ENCODE measurements at places on chromosomes 6 and 20.

DNA sequence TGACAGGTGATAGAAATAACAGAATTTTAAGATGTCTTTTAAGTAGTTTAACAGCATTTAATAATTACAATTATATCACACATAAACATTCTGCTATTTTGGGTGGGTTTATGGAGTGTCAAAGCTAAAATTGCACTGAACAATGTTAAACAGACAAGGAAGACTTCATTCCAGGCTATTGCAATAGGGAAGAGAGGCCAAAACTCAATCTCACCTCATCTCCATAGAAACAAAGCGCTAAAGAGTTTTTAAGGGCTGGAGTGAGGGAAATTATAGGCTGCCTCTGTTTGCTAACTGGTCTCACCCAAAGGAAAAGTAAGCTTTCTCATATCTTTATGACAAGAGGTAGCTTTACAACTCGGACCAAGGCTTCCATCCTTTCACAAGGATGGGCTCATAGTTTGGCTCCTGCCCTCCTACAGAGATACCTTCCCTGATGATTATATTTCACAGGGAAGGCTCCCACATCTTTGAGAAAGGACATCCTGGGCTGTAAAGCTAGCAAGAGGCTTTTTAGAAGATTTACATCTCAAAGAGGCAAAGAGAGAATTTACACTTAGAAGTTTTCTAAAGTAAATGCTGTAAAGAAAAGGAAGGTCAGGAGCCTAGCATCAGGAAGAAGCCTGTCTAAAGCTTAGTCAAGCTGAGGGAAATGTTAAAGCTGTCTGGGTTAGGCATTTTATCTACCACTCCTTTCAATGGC, 350.2 kb upstream of the IMPG1 start:
- no peak for DNase-seq

DNA sequence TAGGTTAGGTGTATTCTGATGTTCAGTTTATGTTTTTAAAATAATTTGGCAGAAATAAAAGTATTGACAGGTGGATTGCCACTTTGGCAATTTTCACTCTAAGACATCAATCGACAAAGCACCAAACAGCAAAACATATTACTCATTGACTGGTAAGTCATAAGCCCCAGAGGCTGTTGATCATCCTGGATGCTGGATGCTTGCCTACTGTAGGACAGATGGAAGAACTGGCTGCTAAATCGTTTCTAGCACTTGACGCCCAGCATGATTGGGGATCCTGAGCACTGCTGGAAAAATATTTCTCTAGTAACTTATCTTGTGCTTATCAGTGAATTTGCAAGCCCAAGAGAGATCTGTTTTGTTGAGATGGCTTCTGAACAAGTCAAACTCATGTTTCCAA, 1001.9 kb upstream of the FLRT3 start:
- DNase-seq = no peak

DNA sequence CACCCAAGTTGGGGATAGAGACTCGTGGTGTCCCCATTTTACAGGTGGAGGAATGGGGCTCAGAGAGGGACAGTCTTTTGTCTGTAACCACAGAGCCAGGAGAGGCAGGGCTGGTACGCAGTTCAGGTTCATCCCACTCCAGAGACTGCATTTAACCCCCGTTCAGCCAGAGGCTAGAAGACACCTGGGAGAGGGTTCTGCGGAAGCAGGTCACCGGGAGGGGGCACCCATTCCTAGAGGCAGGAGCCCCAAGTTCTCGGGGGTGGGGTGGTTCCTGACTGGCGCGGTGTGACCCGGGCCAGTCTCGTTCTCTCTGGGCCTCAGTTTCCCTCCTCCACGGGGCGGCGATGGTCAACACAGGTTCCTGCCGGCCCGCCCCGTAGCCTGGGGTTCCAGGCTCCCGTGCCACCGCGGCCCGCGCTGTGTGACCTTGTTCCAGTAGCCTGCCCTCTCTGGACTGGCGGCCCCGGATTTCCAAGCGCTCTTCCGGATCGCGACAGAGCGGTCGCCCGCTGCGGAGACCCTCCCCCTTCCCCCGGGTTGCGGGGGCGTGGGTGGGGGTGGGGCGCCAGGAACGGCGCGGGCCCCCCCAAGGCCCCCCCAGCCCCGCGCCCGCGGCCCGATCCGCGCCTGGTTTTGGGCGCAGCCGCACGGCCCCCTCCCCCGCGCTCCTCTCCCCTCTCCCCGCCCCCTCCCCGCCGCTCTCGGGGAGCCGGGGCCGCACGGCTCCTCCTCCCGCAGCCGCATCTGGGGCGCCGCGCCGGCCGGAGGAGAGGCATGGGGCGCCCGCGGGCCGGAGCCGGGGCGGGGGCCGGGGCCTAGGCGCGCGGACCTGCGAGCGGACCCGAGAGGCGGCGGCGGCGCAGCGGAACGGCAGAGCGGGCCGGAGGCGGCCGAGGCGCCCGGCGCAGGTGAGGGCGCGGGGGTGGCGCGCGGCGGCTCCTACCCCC, at the start of gene DLGAP4:
Gene DLGAP4 (plus strand): TSS at position 738 of the 950 bp plus-strand sequence. CDS start 125,379 bp downstream, outside the sequence.
- no peak for DNase-seq

GRCh38 chr6:137241481-137242038, 22.4 kb upstream of the IFNGR1 start:
- no peak for DNase-seq

- no peak for DNase-seq
These were observed 436.0 kb downstream of the PLCB1 start for GRCh38 chr20:8568075-8568474.

DNA sequence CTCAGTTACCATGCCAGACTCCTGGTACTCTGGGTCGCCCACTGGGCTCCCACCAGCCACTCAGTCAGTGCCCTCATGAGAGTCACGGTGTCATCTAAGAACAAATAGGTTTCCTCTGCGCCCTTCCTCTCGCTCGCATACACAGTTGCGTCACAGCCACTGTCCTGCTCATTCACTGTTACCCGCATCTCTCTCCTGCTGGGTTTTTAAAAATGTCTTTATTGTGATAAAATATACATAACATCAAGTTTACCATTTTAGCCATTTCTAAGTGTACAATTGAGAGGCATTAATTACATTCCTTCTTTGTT, 4.0 kb downstream of the TEAD3 start:
- DNase-seq = no peak

GRCh38 chr6:17831135-17831534, 124.4 kb upstream of the NUP153 start:
- no peak for DNase-seq

GRCh38 chr20:63261060-63261794, 7.0 kb upstream of the NKAIN4 start:
- no peak for DNase-seq

GRCh38 chr20:57008217-57008616, 258.2 kb downstream of the BMP7 start:
- no peak for DNase-seq

DNA sequence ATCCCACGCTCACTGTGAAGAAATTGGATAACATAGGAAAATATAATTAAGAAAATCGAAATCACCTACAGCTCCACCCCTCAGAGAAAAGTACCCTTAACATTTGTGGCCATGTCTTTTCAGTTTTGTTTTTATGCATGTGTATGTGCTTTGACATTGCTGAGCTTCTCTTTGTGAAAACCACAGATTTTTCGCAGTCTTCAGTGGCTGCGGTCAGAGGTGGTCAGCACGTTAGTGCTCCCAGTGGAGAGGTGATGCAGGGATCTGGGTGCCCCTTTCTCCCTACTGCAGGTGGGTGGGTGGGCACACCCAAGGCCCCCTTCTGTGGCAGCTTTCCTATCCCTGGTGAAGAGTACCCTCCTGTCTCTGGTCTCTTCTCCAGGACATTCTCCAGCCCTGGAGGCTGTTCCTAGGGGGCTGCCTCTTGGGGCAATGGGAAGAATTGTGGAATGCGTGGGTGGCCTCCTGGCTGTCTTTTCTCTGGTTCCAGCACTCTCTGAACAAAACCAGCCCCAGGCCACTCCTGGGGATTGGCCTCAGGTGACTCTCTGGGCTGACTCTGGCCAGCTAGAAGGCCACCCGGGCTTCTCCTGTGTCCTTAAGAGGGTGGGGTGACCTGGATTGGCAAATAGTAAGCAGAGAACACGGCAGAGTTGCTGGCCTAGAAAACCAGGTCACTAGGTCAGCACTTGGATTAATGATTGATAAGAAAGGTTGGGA, 49.8 kb upstream of the FANCE start:
- peak; percentile 51 for DNase-seq

DNA sequence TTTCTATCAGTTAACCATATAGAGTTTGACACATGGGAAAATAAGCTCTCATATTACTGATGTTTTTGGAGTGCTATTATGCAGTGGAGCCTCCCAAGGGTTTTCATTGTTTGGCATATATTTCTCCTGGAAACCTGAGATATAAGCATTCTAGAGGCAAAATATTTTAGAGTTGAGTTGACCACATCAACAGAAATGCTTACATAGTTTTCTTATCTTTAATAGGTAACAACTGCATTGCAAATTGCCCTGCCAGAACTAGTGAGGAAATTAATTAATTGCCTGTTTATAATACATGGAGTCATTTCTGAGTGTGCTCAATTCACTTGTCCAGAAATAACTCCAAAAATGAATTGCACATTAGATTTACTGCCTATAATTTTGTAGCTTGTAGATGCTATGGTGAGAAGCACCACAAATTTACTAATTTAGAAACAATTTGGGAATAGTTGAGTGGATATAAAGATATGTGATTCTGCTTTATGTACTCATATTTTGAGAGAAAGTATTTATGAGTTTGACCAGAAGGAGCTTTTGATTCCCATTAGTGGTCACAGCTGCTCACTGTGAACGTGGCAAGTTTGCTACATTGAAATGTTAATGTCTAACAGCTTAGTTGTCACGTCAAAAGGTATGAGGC, 288.7 kb downstream of the CD109 start:
- DNase-seq = no peak

- DNase-seq = no peak
These were observed 25.9 kb downstream of the GLP1R start for GRCh38 chr6:39074486-39074885.

DNA sequence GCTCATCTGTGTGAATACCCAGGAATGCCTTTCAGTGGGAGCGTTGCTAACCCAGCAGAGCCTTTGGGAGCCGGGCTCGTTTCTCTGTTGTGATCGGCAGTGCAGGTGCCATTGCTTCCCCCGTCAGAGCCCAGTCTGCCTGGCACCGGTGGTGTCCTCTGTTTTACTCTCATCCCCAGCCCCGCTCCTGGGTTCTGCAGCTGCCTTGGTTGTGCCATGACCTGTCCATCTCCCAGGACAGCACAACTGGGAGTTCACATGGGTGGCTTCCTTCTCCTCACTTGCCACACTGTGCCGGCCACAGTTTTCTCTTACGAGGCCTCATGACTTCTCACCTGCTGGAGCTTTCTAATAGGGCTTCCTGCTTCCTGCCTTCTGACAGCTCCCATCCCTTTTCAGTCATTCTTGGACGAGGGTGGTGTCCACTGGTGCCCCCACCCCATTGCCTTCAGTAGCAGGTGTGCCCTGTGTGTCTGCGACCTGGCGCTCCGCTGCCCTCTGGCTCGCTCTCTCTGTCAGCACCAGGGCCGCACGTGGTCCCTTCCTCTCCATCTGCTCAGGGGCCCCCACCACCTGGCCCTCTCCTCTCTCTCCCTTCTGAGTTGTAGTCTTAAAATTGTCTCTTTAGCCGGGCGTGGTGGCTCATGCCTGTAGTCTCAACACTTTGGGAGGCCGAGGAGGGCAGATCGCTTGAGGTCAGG, 110.9 kb downstream of the RPP40 start:
- DNase-seq = no peak

DNA sequence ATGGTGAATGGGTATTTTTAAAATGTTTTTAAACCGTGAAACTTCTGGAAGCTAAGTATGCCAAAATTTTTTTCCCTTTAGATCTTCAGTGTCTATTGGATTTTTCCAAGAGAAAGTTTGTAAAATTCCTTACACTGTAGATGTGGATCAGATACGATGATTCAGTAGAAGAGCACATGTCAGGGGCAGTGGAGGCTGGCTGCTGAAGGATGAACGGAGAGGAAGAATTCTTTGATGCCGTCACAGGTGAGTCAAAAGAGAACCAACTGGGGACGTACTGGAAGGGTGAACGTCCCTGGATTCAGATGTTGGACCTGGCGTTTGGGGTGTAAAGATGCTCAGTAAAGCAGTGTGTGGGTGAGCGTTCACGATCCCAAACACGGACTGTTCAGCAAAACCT, 17.7 kb downstream of the OSBPL2 start:
- DNase-seq = no peak

DNA sequence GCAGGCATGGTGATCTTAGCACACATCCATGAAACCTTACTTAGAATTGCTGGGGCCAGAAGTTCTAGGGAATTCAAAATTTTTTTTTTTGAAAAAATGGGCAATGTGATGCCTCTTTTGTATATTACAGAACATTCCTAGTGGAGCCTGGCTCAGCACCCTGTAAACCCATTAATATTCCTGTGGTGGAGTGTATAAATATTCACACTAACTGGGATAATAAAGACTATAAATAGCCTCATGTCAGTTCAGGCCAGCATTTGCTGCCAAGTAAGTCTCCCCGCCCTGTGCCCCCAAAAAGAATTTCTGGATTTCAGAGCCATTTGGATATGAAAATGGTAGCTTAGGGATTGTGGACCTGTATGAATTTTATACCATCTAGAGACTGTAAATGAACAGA, 14.8 kb downstream of the BANF2 start:
- DNase-seq = no peak

GRCh38 chr20:22904386-22904785, 130.7 kb upstream of the SSTR4 start:
- no peak for DNase-seq

DNA sequence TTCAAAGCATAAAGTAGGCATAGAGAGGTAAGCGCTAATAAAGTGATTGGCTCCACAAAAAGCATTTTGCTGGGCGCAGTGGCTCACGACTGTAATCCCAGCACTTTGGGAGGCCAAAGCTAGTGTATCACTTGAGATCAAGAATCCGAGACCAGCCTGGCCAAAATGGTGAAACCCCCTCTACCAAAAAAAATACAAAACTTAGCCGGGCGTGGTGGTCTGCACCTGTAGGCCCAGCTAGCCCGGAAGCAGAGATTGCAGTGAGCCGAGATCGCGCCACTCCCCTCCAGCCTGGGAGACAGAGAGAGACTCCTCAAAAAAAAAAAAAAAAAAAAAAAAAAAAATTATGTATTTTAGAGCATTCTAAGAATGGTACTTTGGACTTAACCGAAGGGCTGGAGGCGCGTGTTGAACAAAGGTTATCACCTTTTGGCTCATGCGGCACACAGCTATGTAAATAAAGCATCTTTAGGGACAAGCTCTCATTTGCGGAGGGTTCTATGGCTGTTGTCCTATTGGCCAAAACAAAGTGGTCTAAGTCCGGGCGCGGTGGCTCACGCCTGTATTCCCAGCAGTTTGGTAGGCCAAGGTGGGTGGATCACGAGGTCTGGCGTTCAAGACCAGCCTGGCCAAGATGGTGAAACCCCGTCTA, 17.4 kb downstream of the HFE start:
- no peak for DNase-seq

GRCh38 chr6:1499777-1500176, 109.9 kb upstream of the FOXC1 start:
- DNase-seq = no peak

- DNase-seq = no peak
These were observed 18.8 kb upstream of the RPS6KA2 start for GRCh38 chr6:166645896-166646295.

- DNase-seq = no peak
These were observed 17.9 kb downstream of the IRF4 start for GRCh38 chr6:409370-409972.

- no peak for DNase-seq
These were observed 60.8 kb downstream of the RIPOR2 start for GRCh38 chr6:24874776-24875533.

- no peak for DNase-seq
These were observed 45.5 kb upstream of the HLA-E start for GRCh38 chr6:30443657-30444450.
